Adrenal gland (tissue), 19 donors: ENCODE measurements at places on chromosomes 6 and 20. TPM values are rescaled to one million over a fixed set of nuclear protein-coding genes. Genes with fewer than 3 reads are reported as not detected.

Gene TINAG
- total RNA-seq: not detected

Gene DLK2
- 0.14 TPM for total RNA-seq

Gene LRRN4
- total RNA-seq: not detected

Gene PLAGL1
- 78.5 TPM for total RNA-seq

Gene ARMC12
- total RNA-seq: 1.1 TPM

Gene SAMD3
- total RNA-seq: 2.4 TPM

Gene KHDC1L
- total RNA-seq: not detected

Gene COL21A1
- 19.4 TPM for total RNA-seq

Gene NKX2-4
- not detected for total RNA-seq

Gene RAET1E
- 1.5 TPM for total RNA-seq

Gene TENT5A
- total RNA-seq: 15.4 TPM

Gene PSORS1C1
- 0.61 TPM for total RNA-seq

Gene HLA-DPA1
- 625 TPM for total RNA-seq

Gene NRSN1
- total RNA-seq: 4.2 TPM

Gene CST7
- total RNA-seq: 0.95 TPM

Gene FAXC
- 1.9 TPM for total RNA-seq

Gene DUSP15
- 5.6 TPM for total RNA-seq

DNA sequence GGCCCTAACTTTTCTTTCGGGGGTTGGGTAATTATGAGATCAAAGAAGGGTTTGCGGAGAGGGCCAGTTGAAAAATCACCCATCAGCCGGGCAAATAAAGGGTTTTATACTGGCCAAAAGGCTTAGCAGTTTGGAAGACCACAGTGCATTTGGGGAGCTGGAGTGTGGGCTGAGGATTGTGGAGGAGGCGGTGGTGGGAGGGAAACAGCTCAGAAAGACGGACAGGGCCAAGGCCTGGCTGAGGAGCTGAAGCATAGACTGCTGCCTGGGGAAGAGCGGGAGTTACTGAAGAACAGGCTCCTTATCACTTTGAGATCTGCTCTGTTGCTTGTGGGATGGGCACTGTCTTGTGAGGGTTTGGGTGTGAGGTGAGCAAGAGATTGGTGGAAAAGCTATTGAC is 144.2 kb downstream of the CARMIL1 start:
- DNase-seq: no peak

- DNase-seq: no peak
These were observed 84.7 kb upstream of the ADGRF1 start for GRCh38 chr6:47126647-47127391.

DNA sequence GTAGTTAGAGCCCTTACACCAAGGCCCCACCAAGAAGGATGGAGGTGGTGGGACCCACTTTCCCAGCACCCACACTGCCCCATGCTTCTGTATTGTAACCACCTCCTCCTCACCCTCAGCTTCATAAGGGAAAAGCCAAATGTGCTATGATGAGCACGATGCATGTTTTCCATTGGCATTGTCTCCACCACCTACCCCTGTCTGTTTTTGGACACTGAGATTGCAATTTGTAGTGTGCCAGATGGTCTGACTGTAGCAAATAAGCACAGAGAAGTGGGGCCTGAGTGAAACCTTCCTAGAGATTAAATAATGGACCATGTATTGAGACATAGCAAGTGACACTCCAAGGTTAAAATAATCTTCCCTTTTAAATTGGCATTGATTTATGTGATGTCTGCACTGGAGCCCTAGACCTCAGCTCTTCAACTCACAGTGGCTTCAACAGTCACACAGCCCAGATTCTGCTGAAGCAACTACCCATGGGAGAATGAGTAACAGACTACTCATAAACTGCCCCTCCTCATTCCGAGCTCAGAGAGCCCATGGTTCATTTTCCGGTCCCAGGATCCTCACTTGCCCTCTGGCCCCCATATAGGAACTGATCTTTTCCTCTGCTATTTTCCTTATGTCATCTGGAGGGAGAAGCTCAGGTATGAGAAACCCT is 177.9 kb downstream of the COL9A1 start:
- DNase-seq: no peak

- DNase-seq: peak; percentile 18
These were observed 61.9 kb downstream of the GPR6 start for GRCh38 chr6:110039981-110040383.

- DNase-seq: peak; percentile 98
These were observed at the start of gene IFNGR1 for GRCh38 chr6:137218917-137219663. Gene IFNGR1 (minus strand): TSS chr6:137219385. CDS start chr6:137219327, 58 bp downstream.

GRCh38 chr20:58851221-58851968 is 693 bp upstream of the GNAS-AS1 start:
- no peak for DNase-seq

- DNase-seq: no peak
These were observed 50.9 kb upstream of the TAB2 start for GRCh38 chr6:149266659-149267058.

DNA sequence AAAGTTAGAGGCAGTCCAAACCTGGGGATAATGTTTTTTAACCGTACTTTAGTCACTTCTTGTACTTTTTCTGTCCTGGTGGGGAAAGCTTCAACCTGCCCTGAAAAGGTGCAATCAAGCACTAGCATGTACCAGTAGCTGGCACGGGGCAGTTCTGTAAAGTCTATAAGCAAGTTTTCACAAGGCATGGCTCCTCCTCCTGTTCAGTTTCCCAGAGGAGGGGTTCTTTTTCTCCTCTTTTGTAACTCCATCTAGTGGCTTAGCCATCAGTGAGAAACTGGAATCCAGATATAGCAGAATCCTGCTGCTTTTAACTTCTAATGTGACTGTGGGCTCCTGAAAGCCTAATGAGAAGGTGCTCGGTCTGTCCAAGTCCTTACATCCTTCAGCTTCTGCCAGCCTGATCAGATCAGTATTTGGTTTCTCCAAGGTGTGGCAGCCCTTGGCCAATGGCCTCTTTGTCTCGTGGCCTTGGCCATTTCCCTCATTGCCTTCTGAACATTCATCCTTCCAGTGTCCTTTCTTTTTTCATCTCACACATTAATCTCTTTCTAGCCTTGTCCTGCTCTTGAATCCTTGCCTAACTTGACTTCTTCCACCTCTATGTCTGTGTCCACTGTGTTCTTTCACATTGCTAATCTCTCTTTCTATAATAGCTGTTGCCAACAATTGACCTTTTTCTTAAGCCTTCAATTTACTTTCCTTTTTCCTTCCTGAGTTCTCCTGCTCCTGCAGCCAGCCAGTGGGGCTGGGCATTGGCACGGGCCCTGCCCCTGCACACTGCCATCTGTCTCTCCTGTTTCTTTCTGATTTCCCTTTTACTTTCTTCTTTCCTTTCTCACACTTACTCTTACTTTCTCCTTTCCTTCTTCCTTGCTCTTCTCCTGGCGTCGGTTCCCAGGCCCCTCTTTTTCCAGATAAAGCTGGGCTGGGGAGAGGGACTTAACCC is 222.0 kb upstream of the SYNCRIP start:
- DNase-seq: peak; percentile 19

DNA sequence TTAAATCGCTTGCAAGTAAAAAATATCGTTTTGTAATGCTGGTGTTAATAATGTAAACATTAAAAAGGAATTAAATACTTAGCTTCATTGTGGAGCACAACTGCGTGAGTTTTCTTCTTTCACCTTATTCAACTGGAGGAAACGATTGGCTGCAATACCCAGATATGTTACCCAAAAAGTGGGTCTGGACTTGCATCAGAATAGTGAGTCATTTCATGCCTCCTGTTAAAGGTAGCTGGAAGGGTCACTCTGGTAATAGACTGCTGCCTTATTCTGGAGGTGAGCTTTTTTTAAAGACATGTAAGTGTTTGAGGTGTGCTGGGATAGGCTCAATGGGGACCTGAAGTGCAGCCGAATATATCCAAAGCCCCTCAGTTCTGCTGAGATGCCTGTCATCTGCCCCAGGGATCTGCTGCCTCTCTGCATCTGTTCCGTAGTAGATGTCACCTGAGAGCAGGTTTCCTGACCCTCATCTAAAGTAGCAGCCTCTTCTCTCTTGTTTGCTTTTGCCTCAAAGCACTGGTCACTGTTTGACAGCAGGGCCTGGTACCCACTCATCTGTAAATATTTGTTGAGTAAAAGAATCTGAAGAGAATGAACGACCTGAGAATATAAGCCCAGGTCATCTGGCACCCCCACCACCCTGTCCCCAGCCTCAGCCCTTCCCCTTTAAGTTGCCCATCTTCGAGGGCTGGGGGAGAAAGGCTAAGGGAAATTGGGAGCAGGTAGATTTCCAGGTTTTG is 5.6 kb upstream of the UQCC2 start:
- DNase-seq: no peak

DNA sequence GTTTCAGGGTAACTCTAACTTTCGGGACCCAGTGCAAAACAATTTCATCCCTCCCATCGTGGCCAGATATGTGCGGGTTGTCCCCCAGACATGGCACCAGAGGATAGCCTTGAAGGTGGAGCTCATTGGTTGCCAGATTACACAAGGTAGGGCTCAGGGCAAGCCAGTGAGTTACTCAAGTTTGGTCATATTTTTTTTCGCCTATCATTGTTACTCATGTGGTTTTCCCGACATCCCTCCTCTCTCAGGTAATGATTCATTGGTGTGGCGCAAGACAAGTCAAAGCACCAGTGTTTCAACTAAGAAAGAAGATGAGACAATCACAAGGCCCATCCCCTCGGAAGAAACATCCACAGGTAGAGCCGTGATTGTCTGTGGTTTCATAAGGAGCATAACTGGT is 58.2 kb downstream of the DCBLD1 start:
- DNase-seq: no peak

- peak; percentile 72 for DNase-seq
These were observed 1.3 kb upstream of the VNN1 start for GRCh38 chr6:132715204-132715603.

- DNase-seq: peak; percentile 88
These were observed 660 bp upstream of the TFB1M start for GRCh38 chr6:155314773-155315515.

GRCh38 chr6:33993653-33994471 is 152.0 kb downstream of the GRM4 start:
- DNase-seq: no peak

- DNase-seq: no peak
These were observed 197.5 kb upstream of the SIM1 start for GRCh38 chr6:100662264-100662663.

- no peak for DNase-seq
These were observed 174.0 kb downstream of the GJA10 start for GRCh38 chr6:90068264-90068663.

DNA sequence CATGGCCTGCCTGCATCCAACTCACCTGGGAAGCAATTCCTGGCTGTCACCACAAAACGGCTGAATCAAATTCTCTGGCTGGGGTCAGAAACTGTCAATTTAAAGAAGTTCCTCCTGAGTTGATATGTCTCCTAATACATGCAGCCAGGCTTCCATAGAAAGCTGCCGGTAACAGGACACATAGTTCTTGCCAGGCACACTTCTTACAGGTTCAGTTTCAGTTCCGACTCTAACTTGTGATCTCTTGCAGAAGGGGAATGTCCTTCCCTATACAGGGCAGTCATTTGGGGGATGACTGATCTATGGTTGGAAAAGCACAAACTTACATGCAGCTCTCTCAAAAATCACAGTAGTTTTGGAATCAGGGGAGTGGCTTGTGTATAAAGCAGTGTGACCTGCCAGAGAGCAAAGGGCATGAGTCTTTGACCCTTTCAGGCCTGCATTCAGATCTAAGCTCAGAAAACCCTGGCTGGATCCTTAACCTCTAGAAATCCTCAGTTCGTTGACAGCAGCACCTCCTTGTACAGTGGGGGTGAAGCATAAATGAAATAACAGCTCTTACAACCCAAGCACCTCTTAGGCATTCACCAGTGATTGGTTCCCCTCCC is 195.6 kb downstream of the SCP2D1 start:
- no peak for DNase-seq

GRCh38 chr6:38179794-38180430 is 360.4 kb downstream of the ZFAND3 start:
- no peak for DNase-seq

- DNase-seq: no peak
These were observed 149.8 kb upstream of the PRND start for GRCh38 chr20:4571759-4572531.

- DNase-seq: no peak
These were observed 421.1 kb upstream of the KHDRBS2 start for GRCh38 chr6:62707156-62707555.

DNA sequence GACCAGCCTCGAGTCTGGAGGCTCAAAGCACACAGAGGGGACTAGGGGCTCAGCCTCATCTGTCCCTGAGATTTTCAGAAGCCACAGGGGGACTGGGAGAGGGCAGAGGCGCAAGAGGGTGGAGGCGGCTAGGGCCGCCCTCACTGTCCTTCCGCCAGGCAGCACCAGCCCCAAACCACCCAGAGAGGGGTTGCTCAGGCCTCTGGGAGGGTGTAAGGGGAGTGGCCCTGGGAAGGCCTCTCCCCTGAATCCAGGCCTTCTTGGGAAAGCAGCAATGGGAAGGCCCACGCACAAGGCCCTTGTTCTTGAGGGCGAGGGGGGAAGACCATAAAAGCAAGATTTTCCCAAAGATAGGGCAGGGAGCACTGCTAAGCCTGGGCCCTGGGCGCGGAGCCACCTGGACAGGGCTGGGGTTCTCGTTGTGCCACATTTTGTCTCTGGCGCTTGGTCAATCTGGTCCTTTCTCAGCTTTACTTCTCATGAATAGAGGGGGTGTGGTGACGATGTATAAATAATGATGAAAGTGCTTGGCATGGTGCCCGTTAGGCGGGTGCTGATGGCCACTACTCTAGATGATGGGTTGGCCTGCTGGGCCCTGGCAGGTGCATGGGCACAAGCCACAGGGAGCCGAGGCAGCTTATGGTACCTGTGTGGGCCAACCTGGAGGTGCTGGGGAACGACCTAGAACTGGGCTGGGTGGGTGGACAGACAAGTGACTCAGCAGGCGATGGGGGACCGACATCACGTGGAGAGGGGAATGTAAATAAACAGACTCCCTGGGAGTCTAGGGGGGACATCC is 4.8 kb downstream of the SAMD10 start:
- no peak for DNase-seq

- DNase-seq: no peak
These were observed 111.7 kb downstream of the PREX1 start for GRCh38 chr20:48716086-48716485.

DNA sequence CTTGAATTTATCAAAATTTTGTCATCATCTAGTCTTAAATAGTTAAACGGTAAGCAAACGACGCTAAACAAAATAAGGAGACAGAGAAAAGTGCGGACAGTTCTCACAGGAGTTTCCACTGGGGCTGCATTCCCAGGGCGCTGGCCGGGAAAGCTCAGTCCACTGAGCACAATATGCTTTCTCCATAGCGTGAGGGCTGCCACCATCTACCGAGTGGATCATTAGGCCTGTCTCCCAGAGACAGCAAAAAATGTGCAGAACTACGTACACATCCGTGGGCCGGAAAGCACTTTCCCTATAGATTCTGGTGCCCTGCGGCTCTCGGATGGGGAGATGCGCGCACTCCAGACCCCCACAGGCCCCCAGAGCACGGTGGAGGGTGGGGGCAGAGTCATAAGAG is 84.9 kb downstream of the THBS2 start:
- DNase-seq: no peak

GRCh38 chr6:36779227-36779626 is 60.0 kb downstream of the CPNE5 start:
- DNase-seq: no peak

DNA sequence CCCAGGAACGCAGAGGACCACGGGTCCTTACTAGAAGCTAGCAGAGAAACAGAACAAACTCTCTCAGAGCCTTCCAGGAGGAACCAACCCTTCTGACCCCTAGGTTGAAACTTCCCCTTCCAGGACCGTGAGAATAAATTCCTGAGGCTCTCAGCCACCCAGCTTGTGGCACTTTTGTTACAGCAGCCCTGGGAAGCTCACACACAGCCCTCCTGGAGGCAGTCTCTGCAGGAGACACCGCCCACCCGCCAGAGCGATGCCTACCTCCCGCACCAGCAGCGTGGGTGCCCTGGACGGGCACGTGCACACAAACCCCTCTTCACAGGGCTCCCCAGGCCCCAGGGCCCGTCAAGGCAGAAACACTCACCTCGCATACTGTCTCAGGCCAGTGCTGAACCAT is 4.2 kb downstream of the RNASET2 start:
- no peak for DNase-seq
